Pons (tissue), 1 donor: ENCODE measurements at places on chromosomes 1 and 21.
A peak's percentile ranks its signal among the peaks of the same experiment; 100 is the strongest.

DNA sequence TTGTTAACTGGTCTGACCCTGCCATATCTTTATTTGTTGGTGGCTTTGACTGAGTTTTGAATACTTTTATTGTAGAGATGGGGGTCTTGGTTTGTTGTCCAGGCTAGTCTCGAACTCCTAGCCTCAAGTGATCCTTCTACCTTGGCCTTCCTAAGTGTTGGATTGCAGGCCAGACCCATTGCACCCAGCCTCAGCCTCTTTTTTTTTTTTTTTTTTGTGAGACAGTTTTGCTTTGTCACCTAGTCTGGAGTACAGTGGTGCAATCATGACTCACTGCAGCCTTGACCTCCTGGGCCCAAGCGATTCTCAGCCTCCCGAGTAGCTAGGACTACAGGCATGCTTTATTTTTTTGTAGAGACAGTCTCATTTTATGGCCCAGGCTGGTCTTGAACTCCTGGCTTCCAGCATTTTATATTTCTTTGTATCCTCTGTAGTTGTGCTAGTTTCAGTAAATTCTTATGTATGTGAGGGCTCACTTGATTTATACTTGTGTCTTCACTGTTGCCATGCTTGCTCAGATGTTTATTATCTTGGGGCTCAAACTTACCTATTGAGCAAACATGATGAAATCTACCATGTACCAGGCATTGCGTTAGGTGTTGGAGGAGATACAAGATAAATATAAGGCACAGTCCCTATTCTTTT is 24.1 kb downstream of the THRAP3 start:
- DNase-seq, result no peak

- DNase-seq, result no peak
These were observed 107.7 kb downstream of the MAB21L3 start for GRCh38 chr1:116218922-116219321.

DNA sequence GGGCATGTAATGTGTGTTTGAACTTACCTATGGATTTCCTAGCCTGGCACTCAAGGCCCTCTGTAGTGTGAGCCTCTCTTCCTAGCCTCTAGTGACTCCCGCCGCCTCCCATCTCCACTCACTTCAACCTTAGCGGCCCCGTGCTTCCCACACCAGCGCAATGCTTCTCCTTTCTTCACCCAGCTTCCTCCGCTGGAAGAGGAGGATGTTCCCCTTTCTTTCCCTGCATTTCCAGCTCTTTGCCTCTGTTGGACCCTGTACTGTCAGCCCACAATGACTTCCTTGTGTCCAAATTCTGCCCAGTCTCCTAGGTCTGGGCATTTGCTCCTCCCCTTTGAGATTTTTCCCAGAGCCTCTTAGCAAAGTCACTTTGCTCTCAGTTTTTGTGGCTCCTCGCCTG is 138.1 kb upstream of the IRF2BP2 start:
- peak; percentile 28 for DNase-seq

DNA sequence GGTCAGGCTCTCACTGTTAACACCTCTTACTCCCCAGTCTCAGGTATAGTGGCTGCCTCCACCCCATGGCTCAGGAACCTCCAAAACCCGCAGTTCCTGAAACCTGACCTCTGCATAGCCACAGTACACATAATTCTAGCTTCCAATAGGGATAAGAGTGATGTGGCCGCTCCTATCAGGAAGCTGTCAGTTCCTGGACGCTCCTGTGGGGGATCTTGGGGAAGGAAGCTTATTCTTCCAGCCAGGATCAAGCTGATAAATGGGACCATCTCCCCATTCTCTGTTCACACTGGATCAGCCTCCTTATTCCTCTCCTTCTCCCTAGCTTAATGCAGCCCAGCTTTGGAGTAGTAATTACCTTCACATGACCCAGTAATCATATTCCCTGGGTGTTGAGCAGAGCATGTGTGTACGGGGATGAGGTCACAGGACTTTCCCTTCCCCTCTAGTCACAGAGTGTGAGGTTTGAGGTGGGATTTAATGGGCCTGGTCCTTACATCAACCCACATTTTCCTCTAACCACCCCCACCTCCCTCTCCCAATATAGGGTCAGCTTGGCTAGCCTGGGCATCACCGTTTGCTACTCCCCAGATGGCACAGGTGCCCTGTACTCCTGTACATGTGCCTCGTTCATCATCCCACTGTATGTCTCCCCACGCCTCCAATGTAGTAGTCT is 7.0 kb upstream of the POU3F1 start:
- no peak for DNase-seq

DNA sequence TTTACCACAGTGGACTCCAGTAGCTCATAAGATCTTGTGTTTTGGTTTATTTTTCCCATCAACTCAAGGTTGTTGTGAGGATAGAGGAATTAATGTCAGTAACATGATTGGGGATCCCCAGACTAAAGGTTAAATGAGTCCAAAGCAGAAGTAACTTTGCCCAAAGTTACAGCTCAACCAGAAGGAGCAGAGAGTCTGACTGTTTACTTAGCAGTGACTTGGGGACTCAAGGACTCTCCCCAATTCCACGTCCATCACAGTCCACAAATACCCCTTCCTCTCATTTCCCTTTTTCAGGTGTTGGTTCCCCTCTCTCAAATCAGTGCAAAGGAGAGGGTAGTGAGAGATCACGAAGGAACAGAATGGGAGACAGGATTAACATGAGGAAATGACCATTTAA is 4.0 kb upstream of the ETV3 start:
- DNase-seq, result peak; percentile 19

DNA sequence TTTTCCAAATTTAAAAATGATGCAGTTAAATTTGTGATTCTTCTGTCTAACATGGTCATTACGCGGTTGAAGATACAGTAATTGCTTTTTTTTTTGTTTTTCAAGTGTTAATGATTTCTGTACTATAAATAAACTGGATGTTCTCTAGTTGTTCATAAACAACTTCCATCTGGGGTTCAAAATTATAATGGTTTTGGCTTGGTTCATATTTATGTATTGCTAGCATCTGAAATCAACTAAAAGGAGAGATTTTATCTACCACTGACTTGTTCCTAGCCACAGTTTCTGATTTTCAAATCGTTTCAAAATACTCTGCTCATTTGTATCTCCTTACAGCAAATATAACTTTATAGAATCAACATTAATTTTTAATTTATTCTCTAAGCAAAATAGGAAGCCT is 35.2 kb upstream of the PLPPR4 start:
- no peak for DNase-seq

- DNase-seq, result no peak
These were observed 10.0 kb downstream of the GBP5 start for GRCh38 chr1:89262643-89263042.

- no peak for DNase-seq
These were observed 175.6 kb upstream of the DAB1 start for GRCh38 chr1:57599236-57599994.

GRCh38 chr1:201450721-201451291 is 18.2 kb downstream of the PHLDA3 start:
- peak; percentile 75 for DNase-seq

DNA sequence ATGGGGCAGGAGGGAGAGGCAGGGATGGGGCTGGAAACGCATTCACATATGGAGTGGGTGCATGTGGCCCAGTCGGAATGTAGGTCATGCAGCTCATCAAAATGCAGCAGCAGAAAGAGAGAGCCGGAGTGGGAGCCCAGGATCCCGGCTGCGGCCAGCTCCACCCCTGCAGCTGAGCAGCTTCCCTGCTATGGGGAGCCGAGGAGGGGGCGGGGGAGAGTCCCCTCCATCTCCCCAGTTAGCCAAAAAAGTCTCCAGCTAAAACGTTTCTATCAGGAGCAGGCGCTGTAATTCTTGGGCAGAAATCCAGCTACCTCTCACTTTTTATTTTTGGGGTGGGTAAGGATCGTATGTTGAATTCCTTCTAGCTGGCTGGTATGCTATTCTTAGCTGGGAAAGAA is 39.7 kb downstream of the MRPL37 start:
- DNase-seq, result no peak

- no peak for DNase-seq
These were observed 58.3 kb upstream of the ARTN start for GRCh38 chr1:43875331-43875730.

- no peak for DNase-seq
These were observed 287.8 kb downstream of the DUSP10 start for GRCh38 chr1:221454096-221454495.

DNA sequence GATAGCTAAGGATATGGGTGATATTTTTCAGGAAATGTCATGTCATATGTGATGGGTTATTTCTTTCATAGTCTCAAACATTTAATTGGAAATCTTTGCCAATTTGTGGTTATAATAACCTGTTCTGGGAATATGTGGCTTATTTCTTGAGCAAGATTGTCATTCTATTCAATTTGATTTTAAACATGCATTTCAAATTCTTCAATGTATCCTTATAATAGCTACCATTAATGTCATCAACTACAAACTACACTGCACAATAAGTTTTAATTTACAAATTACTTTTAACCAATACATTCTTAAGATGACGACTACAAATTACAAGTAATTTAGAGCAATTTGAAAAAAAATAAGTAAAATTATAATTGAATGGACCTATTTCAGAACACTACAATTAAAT is 164.9 kb downstream of the BRINP3 start:
- no peak for DNase-seq

- DNase-seq, result no peak
These were observed 971 bp upstream of the GNG4 start for GRCh38 chr1:235650341-235651169.

DNA sequence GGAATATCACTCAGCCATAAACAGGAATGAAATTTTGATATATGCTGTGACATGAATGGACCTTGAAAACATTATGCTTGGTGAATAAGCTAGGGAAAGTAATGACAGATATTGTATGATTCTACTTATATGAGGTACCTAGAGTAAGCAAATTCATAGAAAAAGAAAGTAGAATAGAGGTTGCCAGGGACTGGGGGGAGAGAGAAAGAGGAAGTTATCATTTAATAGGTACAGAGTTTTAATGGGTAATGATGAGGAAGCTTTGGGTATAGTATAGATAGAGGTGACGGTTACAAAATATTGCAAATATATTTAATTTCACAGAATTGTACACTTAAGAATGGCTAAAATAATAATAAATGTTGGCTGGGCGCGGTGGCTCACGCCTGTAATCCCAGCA is 31.2 kb upstream of the ENSA start:
- DNase-seq, result no peak
